ENCODE measurements at places on chromosomes 3 and 15.
A peak's percentile ranks its signal among the peaks of the same experiment; 100 is the strongest.

- no peak for DNase-seq
Measured at GRCh38 chr3:183252973-183253527, at the start of gene B3GNT5. Gene B3GNT5 (plus strand): TSS chr3:183253253. CDS start chr3:183269799, 16,546 bp downstream.

- DNase-seq = no peak
Measured at GRCh38 chr15:100039994-100040393, 301.8 kb downstream of the ADAMTS17 start.

GRCh38 chr15:22973987-22974386 lies 6.2 kb downstream of the CYFIP1 start:
- no peak for DNase-seq

DNA sequence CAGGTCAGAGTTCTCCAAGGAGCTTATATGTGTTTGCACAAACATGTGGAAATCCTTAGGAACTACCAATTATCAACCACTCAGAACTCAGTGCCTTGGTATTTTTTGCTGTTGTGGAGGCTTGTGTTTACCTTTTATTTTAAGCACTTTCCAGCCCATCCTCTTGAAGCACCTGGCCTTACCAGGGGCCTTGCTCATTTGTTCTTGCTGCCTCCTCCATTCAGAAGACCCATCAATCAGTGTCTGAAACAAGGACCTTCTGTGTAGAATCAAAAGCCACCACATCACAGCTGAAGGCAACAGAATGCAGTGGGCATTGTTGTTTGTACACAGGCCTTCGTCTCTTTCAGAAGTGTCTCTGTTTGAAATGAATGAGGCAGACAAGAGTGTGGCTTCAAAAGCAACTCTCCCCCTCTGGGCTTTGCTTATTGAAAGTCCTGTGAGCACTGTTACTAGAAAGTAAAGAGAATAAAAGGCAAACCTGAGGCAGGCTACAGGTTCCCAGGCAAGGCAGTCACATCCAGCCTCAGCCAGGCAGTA lies 24.5 kb upstream of the LIPC start:
- DNase-seq = no peak

GRCh38 chr15:82611348-82611747 lies 35.8 kb downstream of the CPEB1 start:
- DNase-seq = no peak

DNA sequence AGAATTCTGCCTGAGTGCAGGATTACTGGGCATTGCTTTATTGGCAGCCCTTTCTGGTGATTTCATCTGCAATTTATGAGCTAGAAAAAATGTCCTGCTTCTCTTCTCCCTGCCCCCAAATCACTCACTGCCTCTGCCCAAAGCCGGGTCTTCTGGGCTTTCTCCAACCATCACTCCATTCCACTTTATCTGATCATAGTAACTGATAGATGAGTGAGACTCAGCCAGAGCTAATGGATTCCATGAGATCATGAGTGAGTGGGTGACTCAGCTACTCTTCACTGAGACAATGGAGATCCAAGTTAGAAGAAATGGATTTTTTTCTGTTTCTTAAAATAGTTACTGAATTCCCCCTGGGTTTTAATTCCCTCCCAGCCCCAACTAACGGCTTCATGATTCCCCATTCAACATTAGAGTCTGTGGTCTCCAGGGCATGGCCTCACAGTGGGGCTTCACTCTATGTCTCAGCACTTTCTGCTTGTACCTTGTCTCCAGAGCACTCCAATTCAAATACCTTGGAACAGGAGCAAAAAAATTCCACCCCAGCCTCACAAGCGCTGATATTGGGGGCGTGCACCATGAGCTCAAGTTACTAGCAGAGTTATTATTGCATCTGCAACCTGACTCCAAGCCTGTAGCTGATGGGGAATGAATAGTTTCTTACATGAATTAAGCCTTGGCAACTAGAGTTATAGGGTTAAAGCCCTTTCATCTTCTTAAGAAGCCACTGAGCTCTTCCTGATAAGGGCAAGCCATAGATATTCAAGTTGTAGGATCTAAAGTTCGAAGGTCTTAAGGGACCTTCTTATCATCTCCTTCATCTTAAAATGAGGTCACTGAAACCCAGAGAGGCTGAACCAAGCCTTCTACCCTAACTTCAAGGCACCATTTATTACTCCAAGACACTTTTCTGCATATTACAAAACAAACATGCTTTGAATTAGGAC lies 85.9 kb downstream of the AGBL1 start:
- no peak for DNase-seq

DNA sequence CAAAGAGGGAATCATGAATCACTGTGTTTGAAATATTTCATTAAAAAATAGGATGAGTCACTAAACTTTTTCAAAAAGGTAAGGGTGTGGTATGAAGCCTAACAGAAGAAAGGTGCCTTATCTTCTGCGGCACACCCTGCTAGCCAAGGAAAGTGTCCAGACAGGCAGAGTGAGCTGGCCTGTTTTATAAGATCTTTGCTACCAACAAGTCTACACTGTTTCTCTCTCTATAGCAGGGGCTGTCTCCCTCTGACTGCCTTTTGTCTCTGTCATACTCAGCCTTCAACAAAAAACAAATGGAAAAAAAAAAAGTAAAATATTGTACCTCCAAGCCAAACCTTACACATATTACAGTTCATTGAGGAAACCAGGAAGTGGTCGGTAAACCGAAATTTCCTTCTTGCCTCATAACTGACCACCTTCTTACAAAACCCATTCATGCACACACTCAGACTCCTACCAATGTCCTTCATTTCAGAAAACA lies 9.1 kb downstream of the ZDHHC3 start:
- no peak for DNase-seq

DNA sequence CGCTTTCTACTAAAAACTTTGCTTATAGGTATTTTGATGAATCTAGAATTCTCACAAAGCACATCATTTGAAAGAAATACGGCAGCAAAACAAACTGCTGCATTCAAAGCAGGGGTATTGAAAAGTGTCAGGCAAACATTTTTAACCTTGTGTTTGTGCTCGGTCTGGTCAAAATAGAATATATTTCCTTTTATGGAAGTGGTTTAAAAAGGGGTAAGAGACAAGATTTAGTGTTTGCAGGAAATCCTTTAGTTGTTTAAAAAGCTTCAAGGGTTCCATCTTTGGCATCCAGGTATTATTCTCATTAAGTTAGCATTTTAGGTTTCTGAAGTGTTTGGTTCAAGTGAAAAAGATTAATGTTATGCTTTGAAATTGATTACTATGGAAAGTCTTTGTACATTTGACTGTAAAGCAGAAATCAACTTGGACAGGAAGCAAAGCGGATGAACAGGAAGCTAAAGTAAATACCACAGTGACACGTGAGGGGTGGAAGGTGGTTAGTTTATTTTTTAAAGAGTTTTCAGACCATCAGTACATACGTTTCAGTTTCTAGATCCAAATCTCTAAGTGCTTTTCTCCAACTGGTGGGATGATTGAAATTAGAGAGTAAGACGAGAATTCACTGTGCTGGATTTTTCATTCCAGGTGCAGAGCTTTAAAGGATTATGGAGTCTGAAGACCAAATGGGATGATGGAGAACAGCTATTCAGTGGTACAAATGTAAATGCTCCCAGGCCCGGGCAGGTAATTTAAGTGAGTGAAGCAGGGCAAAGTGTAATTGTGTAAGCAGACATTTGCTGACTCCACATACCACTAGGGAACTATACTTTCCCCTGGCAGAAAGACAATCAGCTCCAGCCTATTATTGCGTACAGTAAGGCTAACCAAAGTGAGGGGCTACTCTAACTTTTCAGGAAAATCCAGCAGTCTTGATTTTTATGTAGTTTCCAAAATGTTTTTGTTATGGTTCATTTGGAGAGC lies 341.8 kb upstream of the TBL1XR1 start:
- DNase-seq = peak; percentile 48

GRCh38 chr15:36863570-36863969 lies 236.8 kb downstream of the MEIS2 start:
- DNase-seq = no peak

DNA sequence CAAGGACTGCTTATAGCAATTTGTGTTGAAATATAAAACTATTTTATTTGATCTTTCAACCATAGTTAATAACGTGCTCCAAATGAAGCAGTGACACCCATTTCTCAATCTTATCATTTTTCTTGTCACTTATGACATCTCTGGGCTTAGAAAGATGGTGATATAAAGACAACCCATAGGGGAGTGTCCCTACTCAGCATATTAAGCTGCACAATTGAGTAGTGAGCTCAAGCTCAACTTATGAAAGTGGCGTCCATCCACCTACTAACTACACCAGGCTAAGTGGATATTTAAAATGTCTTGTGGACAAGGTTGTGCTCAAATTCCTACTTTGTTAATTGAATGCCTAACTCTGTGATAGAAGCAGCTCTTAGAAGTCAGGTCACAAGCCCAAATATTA lies 46.7 kb downstream of the SLC9C1 start:
- no peak for DNase-seq

DNA sequence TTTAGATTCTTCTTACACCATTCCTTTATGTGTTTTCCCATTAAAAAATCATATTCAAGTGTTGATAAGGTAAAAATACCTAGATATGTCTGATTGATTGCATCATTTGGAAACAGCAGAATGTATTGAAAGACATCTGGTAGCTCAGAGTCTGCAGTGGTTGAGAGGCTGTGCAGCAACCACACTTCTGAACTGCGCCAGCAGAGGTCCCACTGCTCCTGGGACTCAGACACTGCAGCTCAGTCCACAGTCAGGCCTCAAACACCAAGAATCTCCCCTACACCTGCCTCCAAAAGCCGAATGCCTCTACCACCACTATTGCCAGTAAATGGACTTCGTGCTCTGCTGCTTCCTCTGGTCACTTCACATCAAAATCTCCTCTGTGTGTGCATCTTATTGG lies 176.9 kb upstream of the LMCD1 start:
- DNase-seq = peak; percentile 63

DNA sequence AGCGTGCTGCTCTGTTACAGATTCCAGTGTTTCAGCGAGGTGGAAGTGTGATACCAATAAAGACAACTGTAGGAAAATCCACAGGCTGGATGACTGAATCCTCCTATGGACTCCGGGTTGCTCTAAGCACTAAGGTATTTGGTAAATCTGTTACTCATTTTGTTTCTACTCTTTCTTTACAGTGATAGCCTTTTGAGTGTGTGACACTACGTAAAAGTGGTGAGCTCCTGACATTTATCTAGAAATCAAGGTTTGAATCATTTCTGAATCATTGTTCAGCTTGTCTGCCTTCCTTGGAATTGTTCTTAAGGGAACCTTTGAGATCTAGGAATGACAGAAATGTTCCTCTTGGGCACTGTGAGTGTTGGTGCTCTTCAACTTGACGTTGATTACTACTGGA lies 11.2 kb upstream of the CAPN3 start:
- no peak for DNase-seq

DNA sequence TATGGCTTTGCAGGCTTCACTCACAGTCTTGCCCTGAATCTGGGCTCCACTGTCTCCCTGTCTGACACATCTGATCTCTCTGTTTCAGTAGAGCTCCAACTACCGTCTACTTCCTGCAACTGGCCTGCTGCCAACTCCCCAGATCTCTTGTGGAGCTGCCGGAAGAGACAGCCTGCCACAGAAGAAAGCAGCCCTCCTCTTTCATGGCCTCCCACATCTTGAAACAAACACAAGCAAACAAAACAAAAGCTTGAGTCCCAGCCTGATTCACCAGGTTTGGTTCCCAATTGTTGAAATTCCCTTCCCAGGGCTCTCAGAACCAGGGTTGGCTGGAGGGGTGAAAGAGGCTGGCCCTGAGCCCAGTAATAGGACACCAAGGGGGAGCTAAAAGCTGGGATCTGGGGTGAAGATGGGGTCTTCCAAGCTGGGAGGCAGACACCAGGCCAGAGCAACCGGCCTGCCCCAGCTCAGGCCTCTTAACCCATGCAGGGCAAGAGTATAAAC lies 55.3 kb upstream of the CA12 start:
- peak; percentile 82 for DNase-seq

DNA sequence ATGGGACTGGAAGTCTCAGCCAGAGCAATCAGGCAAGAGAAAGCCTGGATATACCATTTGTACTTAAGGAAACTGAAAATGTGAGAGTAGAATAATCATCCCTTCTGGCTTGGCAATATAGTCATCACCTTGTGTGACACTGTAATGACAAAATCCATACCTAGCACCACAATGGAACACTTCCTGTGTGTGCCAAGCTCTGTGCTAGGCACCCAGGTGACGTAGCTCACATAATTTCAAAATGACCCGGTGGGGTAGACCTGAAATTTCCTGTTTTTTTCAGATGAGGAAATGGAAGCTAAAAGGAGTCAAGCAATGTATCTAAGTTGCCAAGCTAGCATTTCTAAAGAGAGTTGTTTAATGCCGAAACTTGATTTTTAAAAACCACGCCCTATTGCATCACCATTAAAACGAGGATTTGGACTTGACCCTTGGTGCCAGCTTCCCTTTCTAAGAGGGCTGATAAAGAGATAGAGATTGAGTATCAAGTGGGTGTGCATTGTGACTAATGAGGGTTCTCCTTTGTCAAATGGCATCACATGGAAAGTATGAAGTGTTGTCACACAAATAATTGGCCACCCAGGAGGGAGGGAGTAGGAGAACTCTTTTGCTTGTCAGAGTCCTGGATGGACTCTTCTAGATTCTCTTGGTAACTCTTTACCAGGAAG lies 141.3 kb upstream of the PDZRN3 start:
- DNase-seq = no peak

DNA sequence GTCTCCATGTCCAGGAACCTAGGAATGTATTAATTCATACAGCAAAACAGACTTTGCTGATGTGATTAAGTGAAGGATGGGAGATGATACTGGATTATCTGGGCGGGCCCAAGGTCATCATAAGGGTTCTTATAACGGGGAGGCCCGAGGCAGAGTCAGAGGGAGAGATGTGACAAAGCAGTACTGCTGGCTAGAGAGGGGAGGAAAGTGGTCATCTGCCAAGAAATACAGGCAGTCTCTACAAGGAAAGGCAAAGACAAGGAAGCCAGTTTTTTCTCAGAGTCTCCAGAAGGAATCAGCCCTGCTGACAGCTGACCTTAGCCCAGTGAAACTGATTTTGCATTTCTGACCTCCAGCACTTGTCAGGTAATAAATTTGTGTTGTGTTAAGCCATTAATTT lies 66.2 kb upstream of the CORO2B start:
- no peak for DNase-seq

DNA sequence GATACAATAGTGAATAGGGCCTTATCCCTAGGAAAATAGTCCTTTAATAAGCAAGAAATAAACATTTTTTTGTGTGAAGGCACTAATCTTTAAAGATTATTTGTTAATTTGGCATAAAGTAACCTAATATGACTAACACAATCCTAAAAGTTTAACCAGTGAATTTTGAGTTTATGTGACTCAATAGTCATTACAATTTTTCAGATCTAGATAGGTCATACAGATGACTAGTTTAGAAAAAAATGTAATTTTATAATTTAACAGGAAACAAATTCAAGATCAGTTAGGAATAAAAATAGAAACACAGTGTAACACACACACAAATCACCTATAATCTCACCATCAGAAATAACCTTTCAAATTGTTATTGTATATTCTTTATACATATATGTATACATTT lies 620.7 kb upstream of the ALCAM start:
- DNase-seq = no peak

All from CD8-positive, alpha-beta T cell (primary cell).